ENCODE measurements at places on chromosomes 13 and 19.

- no peak for DNase-seq
Observed at GRCh38 chr13:106349080-106349931, 186.2 kb downstream of the EFNB2 start.

DNA sequence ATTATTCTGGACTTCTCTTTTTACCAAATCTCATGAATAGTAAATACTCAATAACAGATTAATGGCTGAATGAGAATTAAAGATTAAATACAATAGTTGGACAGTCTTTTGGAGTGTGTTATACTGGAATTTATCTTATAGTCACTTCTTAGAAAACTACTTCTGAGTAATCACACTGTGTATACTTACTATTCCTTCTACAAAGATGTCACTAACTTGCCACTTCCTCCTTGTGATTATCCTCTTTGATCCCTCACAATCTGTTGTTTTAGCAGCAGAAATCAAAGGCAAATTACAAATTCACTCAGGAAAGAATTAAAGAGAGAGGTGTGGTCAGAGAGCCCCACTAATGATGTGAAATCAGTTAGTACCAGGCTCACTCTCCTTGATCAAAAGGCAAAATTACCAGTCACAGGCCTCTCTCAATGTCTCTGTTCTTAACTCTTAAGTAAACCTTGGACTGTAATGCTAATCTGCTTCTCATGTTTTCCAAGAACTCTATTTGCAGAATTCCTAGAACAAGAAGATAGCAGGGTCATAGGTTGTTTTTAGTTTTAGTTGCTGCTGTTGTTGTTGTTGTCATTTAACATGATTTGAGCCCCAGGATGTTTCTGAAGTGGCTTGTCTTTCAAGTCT is 37.3 kb upstream of the FNDC3A start:
- no peak for DNase-seq

DNA sequence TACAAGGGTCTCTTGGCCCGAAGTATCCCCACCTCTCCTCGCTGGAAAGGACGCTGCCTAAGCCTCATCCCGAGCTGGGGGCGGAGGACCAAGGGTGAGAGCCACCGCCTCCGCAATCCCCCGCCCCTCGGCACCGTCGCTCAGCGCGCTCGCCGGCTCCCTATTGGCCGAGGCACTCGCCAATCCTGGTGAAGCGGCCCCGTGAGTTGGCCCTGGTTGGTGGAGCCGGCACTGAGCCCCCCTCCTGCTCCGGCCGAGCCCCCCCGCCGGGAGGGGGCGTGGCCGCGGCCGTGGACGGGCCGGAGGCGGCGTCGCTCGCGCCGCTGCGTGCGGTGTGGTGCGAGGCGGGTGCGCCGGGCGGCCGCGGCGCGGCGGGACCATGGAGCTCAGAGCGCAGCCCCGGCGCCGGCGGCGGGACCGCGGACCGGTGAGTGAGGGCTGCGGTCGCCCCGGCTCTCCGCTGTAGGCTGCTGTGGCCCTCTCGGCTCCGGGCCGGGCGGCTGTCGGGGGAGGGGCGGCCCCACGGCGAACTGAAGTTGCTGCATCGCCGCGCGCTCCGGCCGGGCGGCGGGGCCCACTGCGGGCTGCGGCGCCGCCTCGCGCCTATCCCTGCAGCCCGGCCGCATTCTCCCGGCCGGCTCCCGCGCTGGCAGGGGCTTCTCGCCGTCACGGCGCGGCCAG is at the start of gene WASF3:
Gene WASF3, plus strand, starts transcription at position 291 of the 681 bp plus-strand sequence. CDS start 84,588 bp downstream, outside the sequence.
- DNase-seq = no peak

DNA sequence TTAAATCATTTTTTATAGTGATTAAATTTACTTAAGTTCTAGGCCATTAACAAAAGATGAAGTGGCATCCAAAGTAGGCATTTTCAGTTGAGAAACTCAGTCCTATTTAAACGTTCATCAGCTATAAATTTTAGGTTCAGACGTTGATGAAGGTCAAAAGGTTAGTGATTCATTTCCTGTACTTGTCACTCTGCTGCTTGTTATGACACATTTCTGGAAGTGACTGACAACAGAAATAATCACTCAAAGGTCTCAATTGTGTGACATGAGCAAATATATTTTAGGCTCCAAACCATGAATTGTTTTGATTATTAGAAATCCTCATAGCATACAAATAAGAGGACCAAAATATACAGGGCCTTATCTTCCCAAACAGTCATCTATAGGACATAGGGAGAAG is 10.3 kb upstream of the EDNRB start:
- DNase-seq = no peak

DNA sequence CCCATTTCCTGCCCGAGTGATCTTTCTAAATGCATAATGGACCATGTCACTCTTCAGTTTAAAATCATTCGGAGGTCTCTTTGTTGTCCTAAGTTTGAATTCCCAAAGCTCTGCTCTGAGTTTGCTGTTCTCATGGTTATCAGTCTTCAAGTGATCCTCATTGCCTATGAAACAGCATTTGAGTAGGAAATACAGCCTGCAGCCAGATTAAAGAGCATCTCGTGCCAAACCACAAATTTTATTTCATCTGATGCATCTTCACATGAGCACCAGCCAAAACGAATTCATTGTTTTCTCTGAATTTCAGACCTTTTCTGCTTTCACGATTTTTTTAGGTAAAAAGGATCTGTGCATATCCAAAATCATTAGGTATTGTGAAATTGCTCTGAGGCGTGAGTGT is 299.6 kb downstream of the TDRD3 start:
- DNase-seq = no peak

- no peak for DNase-seq
Observed at GRCh38 chr13:42976066-42976465, 16.0 kb downstream of the EPSTI1 start.

GRCh38 chr13:106238690-106239089 is 296.8 kb downstream of the EFNB2 start:
- DNase-seq = no peak

GRCh38 chr19:40383668-40384248 is 6.2 kb downstream of the HIPK4 start:
- DNase-seq = no peak

DNA sequence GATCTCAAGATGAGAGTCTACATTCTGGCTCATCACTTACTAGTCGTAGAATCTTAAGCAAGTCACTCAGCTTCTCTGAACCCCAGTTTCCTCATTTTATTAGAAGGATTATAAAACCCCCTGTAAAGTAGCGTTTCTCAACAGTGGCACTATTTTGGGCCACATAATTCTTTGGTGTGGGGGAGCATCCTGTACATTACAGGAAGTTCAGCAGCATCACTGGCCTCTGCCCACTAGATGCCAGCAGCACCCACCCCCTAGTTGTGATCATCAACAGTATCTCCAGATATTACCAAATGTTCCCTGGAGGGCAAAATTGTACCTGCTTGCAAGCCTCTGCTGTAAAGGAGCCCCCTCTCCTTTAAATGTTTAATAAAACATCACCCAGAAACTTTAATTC is 22.6 kb downstream of the STARD13 start:
- no peak for DNase-seq

- no peak for DNase-seq
Observed at GRCh38 chr13:101098873-101099272, 317.4 kb downstream of the NALCN start.

DNA sequence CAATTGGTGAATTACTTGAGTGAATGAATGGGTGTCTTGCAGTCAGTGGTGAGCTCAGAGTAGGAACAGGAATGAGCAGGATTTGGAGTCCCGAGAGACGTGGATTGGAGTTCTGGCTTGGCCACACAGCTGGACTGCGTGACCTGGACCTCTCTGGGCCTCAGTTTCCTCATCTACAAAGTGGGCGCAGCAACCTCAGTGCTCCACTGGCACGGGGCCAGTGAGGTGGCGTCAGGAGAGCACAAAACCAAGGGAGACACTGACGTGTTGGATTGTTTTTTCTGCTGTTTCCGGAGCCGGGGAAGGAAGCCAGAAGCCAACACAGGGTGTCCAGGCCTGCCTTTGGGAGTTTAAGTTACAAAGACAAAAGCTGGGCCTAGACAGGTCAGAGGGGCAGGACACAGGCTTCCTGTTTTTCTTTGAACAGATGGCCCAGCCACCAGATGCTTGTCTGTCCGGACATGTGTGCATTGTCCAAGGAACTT is 6.5 kb upstream of the DOCK6 start:
- no peak for DNase-seq

DNA sequence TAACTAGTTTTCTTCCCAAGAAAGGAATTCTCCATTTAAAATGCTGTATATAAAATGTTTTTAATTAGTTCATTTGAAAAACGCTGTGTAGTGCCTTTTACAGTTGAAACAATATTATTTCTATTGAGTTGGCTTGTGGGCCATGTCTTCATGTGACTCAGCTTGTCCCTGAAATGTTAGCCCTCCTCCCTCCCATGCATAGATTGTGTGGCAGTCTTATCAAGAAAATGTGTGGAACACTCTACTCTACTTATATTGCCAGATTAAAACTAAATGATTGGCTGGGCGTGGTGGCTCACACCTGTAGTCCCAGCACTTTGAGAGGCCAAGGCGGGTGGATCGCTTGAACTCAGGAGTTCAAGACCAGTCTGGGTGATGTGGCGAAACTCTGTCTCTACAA is 33.4 kb downstream of the TFDP1 start:
- no peak for DNase-seq

- no peak for DNase-seq
Observed at GRCh38 chr19:33039108-33039599, 25.5 kb downstream of the RHPN2 start.

GRCh38 chr13:110521296-110521680 is 40.2 kb downstream of the RAB20 start:
- DNase-seq = no peak

DNA sequence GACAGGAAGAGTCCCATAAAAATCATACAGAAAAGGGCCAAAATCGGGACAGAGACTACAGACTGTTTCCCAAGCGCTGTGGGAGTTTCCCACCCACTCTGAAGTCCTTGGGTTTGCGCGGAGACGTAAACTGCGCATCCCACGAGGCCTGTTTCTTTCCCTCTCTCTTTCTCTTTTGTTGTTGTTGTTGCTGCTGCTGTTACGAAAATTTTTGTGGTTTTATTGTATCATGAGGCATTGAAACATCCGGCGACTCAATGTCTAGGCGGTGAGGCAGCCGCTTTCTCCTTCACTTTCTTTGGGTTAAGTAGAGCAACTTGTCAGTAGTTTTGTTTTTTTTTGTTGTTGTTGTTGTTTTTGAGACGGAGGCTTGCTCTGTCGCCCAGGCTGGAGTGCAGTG is 1.6 kb upstream of the PPP1R12C start:
- no peak for DNase-seq

GRCh38 chr19:48646722-48647216 is 782 bp upstream of the CA11 start:
- no peak for DNase-seq

- no peak for DNase-seq
Observed at GRCh38 chr19:11111771-11112144, 22.5 kb downstream of the LDLR start.

- no peak for DNase-seq
Observed at GRCh38 chr19:28288572-28289264, 924.2 kb downstream of the UQCRFS1 start.

DNA sequence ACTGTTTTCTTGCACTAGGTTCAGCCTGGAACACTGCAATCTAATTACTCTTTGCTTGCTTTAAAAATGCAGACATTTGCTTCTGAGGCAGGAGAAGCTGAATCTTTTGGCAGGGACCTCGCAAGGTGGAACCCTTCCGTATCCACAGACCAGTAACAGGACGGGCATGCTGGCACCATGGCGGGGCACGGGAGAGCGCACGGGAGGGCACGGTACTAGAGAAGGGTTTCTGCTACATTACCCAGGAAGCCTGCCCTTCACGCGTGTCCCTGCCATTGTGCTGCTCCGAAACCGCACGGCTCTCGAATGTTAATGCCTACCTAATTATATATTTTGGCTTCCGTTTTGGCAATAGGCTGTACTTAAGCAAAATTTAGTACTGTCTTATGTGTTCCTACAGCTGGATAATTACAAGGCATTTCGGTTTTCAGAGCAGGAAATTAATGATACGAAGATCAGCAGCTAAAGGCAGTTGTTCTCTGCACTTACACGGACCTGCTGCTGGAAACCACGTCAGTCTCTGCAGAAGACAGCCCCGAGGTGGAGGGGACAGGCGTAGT is 430.4 kb downstream of the IRS2 start:
- DNase-seq = no peak
